AG04450 (cell line): ENCODE measurements at places on chromosomes 16 and 17. TPM values are rescaled to one million over a fixed set of nuclear protein-coding genes. Genes with fewer than 3 reads are reported as not detected.

Gene PLLP
- 0.06 and 0.10 TPM in 2 replicates for polyA plus RNA-seq

Gene ARL17B
- 8.6 TPM in 2 replicates for polyA plus RNA-seq

Gene LRRC36
- polyA plus RNA-seq = 0.21 and 0.41 TPM in 2 replicates

Gene USP43
- polyA plus RNA-seq = not detected in 2 replicates

Gene CD68
- polyA plus RNA-seq = 34.1 and 39.6 TPM in 2 replicates
